ENCODE measurements at places on chromosomes 6 and 20.
A peak's percentile ranks its signal among the peaks of the same experiment; 100 is the strongest.

GRCh38 chr20:49343246-49343645, 65.4 kb upstream of the ZNFX1 start:
- no peak for DNase-seq

GRCh38 chr20:54278262-54278661, 70.4 kb downstream of the PFDN4 start:
- no peak for DNase-seq

DNA sequence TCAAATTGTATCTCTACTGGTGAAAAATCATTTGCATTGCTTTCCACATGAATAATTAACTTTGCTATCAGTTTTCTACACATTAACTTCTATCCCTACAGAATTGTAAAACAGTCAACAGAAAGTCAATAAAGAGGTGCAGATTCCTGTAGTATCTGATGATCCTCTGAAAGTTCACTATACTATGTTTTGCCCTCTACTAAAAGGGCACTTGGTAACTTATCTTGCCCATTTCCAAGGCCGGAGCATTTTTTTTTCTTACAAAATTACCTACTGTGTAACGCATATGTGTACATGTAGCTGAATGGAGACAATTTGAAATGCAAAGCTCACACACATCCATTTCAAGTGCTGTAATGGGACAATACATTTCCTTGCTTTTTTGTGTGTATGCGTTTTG, 9.6 kb upstream of the SPTLC3 start:
- no peak for DNase-seq

DNA sequence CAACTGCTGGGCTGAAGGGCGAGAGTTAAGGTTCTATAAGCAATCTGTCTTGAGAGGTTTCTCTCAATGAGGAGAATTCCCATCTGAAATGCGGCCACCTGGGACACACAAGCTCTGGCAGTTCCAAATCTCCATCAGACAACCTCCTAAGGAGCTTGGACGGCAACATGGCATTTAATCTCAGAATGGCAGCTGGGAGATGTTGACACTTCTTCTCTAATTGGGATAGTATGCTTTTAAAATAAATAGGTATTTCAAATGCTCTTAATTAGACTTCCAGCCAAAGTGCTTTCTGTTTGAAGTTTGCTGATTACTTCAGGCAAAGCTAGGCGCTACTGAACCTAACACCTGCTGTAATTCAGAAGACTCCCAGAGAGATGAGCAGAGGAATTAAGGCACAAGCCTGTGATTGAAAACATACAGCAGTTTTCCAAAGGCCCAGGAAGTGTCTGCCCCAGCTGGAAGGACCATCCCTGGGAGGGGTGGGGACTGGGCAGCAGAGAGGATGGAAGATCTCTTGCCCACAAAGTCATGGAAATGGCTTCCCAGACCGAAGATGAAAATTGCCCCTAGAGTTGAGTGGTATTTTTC, 59.1 kb upstream of the KCNK16 start:
- DNase-seq, result no peak

GRCh38 chr6:159168536-159169192, 536 bp upstream of the FNDC1 start:
- no peak for DNase-seq

DNA sequence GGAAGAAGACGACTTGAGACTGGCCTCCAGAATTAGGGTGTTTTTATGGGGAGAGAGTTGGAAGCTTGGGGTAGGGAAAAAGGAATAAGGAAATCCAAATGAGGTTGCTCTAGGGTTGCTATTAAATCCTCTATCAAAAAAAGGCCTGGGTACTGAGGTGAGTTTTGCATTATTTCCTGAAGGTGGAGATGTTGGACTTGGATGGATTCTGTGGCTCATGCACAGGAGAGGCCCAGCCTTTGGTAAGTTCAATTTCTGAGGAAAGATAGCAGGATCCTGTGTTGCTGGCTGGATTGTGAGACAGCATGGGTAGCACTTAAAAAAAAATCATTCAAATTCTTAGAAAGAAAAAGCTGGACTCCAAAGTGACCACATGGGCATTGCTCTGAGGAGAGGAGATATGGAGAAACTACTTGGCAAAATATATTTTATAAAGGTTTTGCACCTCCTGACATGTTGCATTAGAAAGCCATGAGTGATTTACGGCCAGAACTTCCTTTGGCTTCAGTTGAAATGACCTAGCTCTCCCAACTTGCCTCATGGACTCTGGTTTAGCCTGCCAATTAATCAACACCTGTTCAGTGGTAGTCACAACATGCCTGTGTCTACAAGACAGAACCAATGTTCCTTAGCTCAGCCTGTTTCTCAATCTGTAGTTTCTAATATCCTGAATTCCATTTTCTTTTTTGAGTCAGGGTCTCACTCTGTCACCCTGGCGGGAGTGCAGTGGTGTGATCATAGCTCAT, 152.1 kb upstream of the RALGAPA2 start:
- DNase-seq, result no peak

DNA sequence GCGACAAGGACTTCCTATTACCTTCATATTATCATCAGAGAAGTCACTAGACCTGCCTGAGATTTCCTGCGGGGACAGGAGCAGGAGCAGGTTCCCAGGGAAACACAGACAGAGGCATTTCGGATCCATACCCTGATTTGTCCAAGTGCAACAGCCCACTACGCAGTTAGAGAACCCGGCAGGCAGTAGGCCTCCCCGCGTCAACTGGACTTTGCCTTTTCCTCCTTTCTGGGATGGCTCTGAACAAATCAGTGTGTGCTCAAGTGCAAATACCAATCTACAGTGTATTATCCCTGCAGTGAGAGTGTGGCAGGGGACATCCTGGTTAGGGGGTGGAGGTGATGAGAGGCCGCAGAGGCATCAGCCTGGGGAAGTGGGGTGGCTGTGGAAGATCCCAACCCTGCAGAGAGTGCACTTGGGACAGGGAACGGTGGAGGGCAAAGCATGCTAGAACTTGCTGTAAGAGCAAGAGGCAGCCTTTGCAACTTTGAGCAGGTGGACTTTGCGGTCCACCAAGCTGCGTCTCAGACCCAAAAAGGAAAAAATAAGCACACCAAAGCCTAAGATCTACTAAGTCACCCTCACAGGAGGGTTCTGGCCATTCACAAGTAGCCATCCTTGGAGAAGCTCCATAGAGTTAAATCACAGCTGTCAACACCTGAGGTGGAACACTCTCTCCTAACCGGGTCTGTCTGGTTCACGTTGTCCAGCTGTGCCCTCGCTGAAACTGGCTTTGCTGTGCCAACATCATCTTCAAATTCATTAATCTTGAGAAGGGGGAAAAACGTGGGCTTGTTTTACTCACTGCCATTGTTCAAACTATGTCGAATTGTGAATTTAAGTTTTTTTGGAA, 159.1 kb downstream of the ZDHHC14 start:
- DNase-seq, result no peak

GRCh38 chr6:14194483-14194882, 76.9 kb downstream of the CD83 start:
- DNase-seq, result no peak

DNA sequence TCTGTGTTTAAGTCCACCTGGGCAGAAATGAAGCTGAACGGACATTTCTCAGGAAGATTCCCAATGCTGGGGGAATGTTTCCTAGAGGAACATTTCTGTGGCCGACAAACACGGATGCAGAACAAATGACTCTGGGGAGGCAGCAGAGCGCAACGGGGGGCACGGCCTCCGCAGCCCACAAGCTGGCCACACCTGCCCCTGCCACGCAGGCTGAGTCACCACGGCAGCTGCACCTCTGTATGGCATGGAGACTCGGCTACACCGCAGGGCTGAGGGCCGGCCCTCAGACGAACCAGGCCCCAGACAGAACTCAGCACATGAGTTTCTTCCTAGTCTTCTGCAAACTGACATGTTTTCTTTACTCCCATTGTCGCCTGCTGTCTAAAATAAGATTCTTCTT, 10.0 kb upstream of the PRR18 start:
- no peak for DNase-seq

GRCh38 chr6:107786179-107786578, 37.9 kb downstream of the SCML4 start:
- DNase-seq, result no peak

DNA sequence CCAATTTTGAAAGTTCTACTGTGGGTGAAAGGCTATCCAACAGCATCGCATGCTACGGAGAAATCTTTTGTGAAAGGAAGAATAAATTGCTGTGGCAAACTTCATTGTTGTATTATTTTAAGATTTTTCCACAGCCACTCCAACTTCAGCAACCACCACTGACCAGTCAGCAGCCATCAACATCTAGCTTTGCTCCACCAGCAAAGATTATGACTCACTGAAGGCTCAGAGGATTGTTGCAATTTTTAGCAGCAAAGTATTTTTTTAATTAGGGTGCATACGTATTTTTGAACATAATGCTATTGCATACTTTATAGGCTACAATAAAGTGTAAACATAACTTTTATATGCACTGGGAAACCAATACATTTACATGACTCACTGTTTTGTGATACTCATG, 493.5 kb downstream of the TFAP2A start:
- DNase-seq, result no peak

GRCh38 chr6:88360203-88360797, 194.2 kb upstream of the CNR1 start:
- DNase-seq, result no peak

DNA sequence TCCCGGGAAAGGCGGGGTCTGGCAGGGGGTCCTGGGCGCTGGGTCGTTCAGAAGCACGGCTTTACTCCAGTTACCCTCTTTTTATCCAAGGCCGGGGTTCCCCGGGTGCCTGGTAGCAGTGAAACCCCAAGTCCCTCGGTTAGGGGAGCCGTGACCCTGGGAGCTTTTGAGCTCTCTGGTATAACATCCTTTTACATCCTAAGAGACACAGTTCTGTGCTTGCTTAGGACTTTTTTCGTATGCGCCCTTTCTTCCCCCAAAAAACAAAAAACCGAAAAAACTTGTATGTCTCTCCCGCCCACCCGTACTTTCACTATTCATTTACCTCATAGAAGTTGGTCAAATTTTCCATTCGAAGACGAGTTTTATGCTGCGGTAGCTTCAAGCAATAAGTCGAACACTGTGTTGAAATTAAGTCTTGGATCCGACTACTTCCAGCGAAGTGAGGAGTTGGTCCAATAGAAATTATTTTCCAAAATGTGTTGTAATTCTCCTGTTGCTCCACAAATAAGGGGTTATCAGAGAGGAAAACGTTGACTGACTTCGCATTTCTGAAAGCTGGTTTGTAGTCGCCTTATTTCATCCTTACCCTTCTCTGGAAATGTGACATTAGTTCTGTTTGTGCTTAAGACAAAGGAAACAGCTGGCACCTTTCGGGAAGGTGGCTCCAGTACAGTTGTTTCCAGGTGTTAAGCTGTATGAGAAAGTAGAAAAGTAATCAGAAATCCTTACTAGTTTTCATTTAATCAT, 816 bp upstream of the MAN1A1 start:
- DNase-seq, result peak; percentile 69

- no peak for DNase-seq
These were observed 43.2 kb downstream of the YTHDF1 start for GRCh38 chr20:63172726-63173125.

DNA sequence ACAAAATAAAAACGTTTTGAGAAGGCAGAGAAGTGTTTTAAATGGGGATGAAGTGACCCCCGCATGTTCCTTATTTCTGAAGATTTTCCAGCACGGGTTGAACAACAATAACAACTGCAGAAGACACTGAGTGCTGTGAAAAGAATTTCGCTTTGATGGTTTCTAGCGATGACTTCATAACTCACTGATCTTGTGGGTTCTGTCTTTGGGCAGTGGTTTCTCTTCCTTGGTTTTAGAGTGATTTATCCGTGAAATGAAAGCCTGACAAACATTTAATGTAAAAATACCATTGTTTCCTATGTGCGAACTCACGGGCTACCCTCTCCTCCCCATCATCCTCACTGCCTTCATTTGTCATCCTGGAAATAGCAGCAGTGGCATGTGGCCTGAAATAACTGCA, 793.9 kb downstream of the QKI start:
- no peak for DNase-seq

DNA sequence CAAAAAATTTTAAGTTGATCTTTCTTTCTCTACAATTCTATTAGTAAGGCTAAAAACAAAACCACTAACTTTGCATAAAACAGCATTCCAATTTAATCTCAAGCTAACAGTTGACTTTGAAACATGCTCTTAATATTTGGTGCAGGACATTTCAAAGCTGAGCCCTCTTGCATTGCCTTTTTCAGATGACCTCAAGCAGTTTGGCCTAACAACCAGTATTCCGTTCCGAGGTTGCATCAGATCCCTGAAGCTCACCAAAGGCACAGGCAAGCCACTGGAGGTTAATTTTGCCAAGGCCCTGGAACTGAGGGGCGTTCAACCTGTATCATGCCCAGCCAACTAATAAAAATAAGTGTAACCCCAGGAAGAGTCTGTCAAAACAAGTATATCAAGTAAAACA, 194.0 kb downstream of the ARHGAP18 start:
- no peak for DNase-seq

DNA sequence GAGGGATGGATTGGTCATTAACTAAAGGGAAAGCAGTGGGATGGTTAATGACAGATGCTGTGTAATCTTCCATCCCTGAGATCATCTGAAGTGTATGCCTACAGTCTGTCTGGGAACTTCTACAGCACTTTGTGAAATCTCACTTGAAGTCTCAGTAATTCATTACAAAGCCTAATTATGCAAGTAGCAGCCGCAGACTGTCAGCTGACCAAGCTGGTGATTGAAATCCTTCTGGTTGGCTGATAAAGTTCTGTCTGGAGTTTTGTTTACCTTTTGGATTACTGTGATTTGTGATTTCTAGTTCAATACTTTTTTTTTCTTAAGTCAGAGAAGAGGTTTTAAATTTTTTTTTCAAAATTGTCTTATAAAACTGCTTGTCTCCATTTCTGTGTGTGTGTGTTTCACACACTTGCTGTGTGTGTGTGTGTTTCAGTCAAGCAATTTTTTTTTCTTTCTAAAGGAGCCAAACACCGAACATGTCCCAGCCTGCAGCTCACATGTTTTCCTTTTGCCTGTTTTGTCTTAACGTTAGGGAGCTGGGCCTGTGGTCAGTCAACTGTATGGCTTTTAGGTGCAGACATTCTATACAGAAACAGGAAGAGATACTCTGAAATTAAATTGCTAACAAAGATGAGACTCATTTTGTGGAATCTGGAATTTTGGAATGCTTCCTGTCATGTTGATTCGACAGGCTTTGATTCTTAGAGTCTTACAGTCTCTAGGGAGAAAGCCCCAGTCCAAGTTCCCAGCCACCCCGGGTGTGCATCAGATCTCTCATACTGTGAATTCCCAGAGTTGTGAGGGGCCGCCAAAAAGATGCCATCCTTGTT, 28.5 kb upstream of the ADGRF4 start:
- DNase-seq, result no peak

- no peak for DNase-seq
These were observed 152.6 kb upstream of the SGK1 start for GRCh38 chr6:134470457-134470975.

GRCh38 chr20:33940666-33941065, 53.0 kb upstream of the RALY start:
- DNase-seq, result no peak

GRCh38 chr6:158262755-158263154, 49.5 kb upstream of the TULP4 start:
- DNase-seq, result no peak

Measured in activated T-cell treated with anti-CD3 and anti-CD28 coated beads, Interleukin-2, amount 50 U/mL, for 72 hours (primary cell).